Sciatic nerve (tissue), 2 donors: ENCODE measurements at places on chromosomes 3 and 15. TPM values are rescaled to one million over a fixed set of nuclear protein-coding genes. Genes with fewer than 3 reads are reported as not detected.

- DNase-seq = no peak
These were observed 7.2 kb upstream of the SYNM start for GRCh38 chr15:99097441-99098410.

- DNase-seq = no peak
These were observed 84.9 kb downstream of the CGGBP1 start for GRCh38 chr3:87973906-87974305.

- no peak for DNase-seq
These were observed 16.6 kb downstream of the TMOD3 start for GRCh38 chr15:51846066-51846462.

DNA sequence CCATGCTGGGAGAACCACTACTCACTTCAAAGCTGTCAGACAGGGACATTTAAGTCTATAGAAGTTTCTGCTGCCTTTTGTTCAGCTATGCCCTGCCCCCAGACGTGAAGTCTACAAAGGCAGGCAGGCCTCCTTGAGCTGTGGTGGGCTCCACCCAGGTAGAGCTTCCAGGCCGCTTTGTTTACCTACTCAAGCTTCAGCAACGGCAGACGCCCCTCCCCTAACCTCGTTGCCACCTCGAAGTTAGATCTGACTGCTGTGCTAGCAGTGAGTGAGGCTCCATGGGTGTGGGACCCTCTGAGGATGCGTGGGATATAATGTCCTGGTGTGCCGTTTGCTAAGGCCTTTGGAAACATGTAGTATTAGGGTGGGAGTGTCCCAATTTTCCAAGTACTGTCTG, 276.7 kb downstream of the ZIC4 start:
- DNase-seq = no peak

DNA sequence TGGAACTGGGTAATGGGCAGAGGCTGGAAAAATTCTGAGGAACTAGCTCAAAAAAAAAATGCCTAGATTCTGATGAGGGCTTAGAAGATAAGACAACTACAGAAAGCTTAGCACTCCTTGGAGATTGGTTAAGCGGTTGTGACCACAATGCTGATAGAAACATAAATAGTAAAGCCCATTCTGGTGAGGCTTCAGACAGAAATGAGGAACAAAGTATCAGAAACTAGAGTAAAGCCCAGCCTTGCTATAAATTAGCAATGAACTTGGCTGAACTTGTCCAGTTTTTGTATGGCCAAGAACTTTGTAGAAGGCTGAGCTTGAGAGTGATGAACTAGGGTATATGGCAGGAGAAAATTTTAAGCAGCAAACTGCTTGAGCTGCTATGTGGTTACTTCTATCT, 25.4 kb downstream of the GOLGB1 start:
- no peak for DNase-seq

GRCh38 chr3:73580343-73580742, 44.4 kb downstream of the PDZRN3 start:
- no peak for DNase-seq

DNA sequence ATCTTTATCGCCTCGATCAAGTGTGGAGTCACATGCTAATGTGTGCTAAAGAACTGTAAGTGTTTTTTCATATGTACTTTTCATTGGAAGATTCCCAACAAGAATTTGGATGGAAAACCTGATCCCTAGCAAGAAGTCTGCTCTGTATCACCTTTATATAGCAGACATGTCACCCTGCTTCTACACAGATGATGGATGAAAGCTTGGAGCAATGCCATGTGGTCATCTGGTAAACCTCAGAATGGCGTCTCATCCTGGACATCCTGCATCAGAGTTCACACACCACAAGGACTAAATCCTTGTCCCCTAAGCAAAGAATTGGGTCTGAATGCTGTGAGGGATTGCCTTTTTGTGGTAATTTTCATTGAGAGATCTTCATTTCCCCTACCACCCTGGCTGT, 42.1 kb upstream of the CTDSPL start:
- DNase-seq = no peak

GRCh38 chr3:4508048-4508981, 15.2 kb downstream of the ITPR1 start:
- no peak for DNase-seq

DNA sequence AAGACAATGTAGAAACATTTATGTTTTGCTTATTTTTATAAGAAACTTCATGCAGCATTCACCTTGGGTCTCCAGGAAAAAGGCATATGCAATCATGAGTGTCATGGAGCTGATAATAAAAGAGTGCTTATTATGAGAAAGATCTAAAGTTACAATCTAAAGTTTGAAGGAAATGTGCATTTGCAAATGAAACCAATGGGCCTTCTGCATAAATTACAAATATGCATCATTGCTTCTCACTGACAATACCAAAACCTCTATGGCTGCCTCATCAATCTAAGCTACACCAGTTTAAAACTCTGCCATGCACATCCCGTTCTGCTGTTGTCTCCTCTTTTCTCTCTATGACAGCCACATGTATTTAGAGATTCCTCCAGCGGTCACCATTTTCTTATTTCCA, 103.2 kb upstream of the ABI3BP start:
- DNase-seq = no peak

The AHSG gene
- total RNA-seq = not detected
